T-helper 2 cell (primary cell): ENCODE measurements at places on chromosomes 12 and 14.

DNA sequence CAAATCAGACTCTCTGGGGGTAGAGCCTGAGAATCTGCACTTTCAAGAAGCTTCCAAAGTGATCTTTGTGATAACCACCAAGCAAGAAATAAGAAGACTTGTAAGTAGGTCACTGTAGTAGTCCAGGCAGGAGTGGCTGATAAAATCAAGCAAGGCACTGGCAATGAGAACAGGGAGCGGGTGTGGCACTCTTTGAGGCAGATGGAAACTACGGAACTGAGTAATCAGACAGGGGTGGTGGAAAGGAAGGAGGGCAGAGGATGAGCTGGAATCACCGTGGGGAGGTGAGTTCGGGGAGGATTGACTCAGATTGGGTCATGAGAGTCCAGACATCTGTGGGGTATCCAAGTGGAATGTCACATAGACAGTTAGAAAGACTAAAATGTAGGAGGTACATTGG lies 44.4 kb upstream of the PLXNC1 start:
- DNase-seq = no peak

GRCh38 chr12:71840231-71840847 lies 780 bp downstream of the TBC1D15 start:
- no peak for DNase-seq

DNA sequence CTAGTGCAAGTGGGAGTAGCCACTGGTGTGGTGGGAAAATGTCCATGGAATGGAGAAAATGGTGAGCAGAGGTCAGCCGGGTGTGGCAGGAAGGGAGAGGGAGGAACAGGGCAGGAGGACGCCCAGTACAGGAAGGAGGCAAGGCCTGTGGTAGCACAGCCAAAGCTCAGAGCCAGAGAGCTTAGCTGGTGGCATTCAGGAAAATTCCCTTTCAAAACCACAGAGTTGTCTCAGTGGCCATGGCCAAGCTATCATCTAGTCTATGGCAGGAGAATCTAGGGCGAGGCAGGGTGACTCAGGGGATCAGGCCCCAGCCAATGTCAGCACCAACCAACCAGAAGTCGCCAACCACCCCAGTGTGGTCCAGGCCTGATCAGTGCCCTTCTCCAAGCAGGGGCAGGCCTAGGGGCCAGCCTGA lies 67.7 kb upstream of the DDX11 start:
- no peak for DNase-seq

DNA sequence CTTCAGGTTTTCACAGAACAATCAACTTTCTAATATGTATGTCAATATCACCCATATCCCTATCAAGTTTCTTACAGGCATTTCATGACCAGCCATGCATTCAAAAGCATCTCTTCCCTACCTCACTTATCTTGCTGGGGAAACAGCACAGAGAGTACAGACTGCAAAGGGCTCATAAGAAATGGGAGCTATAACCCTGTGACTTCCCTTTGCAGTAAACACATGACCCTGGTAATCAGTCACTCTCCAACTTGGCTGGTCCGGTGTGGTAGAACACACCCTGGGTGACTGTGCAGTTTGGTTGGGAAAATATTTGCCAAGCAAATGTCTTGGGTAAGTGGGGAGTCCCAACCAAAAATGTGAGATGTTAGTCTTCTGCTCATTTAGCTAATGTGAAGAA lies 49.4 kb upstream of the TMCC3 start:
- DNase-seq = no peak
